ENCODE measurements at places on chromosomes 6 and 20.

DNA sequence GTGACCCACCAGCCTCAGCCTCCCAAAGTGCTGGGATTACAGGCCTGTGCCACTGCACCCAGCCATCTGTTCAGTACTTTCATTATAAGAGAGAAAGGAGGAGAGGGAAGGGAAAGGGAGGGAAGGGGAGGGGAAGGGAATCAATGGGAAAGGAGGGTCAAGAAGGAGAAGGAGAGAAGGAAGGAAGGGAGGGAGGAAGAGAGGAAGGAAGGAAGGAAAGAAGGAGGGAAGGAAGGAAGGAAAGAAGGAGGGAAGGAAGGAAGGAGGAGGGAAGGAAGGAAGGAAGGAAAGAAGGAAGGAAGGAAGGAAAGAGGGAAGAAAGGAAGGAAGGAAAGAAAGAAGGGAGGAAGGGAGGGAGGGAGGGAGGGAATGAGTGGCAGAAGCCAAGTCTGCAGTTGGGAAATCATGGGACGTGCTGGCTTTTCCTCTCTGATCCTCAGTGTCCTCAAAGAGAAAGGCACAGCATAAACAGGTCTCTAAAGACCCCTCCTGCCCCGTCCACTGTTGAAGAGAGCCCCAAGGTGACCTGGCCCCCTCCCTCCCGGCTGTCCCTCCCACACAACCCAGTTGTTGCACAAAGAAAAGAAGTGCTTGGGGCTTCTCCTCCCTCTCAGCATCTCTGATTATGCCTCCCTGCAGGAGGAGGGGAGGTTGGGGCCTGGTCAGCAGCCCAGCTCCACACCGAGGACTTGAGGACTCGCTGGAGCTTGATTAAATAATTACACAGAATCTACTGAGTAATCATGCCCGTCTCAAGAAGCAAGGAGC lies 69.1 kb upstream of the TOP1 start:
- DNase-seq: no peak

DNA sequence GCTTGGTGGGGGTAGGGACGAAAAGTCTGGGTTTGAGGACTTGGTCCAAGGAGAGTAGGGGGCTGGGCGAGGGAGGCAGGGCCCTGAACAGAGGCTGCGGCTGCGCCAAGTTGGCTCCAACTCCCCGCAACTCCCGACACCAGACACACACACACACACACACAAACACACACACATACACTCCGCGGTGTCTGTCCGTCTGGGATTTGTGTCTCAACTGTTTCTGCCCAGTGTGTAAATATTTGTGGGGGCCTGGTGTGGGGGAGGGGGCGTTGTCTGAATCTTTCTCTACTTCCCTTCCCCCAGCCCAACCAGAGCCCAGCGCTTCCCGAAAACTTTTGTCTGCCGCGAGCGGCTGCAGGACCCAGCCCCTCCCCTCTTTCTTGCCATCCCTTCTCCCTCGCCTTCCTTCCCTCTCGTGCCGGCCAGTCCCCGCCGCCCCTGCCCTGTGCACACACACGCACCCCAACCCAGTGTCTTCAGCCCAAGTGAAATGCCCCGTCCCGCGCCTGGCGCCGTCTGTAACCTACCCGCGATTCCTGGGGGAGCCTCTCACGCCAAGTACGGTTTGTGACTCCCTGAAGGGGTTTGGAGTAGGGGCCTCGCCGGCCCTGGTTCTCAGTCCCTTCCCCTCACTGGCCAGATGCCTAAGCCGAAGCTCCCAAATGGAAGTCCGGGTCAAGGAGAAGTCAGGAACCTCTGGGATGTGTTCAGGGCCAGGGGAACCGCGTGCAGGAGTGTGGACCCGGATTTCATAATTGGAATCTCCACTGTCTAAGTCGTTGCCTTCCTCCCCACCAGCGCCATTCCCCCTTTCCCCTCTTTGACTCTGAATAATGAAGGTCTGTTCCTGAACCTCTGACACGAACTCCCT lies 904 bp downstream of the MDFI start:
- DNase-seq: no peak

GRCh38 chr6:94362061-94362864 lies 942.9 kb upstream of the EPHA7 start:
- no peak for DNase-seq

DNA sequence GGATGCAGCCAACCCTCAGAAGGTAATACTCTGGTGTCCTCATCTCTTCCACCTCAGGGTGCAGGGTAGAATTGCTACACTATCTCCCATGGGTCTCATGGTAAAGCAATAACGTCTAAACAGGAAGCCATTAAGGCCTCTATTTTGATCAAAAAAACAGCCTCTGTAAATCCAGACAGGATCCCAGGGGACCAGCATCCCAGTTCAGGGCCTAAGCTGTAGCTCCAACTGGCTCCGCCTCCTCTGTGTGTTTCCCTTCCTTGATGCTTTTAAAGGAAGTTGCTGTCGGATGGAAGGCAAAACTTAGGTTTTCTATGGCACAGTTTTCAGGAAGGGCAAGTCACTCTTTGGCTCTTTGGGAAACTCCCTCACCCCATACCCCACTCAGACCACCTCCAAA lies 222.0 kb downstream of the MAFB start:
- no peak for DNase-seq

- DNase-seq: no peak
Measured at GRCh38 chr20:39849664-39850063, 839.4 kb downstream of the MAFB start.

DNA sequence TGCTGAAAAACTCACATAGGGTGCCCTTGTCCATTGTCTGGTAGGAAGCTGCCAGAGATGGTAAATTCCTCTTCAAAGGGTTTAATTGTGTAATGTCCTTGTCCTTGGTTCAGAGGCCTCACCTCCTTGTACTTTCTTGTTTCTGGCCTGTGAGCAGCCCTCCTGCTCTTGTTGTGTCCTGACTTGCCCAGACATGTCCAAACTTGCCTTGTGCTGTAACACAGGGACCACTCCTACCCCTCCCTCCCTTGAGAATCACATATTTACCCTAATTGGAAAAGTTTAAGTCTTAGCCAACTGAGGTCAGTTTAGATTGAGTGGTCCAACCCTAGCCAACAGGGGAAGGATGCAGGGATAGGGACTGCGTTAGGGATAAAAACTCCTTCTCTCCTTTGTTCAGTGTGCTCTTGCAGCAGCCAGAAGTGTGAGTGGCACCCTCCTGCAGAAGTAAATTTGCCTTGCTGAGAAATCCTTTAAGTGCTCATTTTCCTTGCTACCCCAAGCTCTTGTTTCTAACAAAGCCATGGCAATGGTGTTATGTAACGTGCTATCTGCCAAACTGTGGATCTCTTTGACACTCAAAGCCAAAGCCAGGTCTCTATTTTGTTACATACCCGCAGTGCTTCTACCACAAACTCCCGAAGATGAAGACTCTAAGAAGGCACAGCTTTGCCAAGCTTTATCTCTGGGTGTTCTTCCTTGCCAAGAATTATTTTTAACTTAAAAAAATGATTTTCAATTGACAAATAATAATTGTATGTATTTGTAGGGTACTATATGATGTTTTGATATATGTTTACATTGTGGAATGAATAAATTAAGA lies 414.5 kb downstream of the ESR1 start:
- DNase-seq: no peak

- no peak for DNase-seq
Measured at GRCh38 chr6:134512981-134513391, 195.1 kb upstream of the SGK1 start.

DNA sequence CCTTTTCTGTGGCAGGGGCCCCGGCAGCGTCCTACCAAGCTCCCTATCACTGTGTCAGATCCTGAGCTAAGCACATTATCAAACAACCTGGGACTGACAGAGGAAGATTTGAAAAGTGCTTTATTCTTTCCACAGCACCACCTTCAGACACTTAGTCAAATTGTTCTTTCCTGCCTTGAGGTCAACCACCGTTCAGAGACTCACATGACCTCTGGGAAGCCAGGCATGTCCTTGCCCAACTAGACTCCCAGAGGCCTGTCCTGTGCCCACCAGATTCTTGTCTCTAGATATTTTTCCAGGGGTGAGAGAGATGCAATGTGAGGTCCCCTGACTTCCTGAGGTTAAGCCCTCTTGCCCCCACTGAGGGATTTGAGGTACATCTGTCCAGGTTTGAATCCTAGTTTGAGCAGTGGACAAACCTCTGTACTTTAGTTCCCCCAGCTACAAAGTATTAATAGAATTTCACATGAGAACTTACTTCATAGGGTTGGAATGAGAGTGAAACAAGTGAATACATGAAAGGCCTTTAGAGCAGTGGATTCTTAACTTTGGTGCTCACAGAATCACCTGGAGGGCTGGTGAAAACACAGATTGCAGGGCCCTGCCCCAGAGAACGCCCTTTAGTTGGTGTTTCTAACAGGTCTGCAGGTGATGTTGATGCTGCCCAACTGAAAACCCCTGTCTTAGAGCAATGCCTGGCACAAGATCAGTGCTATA lies 179.8 kb downstream of the CLIC5 start:
- DNase-seq: no peak

- DNase-seq: no peak
Measured at GRCh38 chr20:22288156-22288555, 296.2 kb downstream of the FOXA2 start.

DNA sequence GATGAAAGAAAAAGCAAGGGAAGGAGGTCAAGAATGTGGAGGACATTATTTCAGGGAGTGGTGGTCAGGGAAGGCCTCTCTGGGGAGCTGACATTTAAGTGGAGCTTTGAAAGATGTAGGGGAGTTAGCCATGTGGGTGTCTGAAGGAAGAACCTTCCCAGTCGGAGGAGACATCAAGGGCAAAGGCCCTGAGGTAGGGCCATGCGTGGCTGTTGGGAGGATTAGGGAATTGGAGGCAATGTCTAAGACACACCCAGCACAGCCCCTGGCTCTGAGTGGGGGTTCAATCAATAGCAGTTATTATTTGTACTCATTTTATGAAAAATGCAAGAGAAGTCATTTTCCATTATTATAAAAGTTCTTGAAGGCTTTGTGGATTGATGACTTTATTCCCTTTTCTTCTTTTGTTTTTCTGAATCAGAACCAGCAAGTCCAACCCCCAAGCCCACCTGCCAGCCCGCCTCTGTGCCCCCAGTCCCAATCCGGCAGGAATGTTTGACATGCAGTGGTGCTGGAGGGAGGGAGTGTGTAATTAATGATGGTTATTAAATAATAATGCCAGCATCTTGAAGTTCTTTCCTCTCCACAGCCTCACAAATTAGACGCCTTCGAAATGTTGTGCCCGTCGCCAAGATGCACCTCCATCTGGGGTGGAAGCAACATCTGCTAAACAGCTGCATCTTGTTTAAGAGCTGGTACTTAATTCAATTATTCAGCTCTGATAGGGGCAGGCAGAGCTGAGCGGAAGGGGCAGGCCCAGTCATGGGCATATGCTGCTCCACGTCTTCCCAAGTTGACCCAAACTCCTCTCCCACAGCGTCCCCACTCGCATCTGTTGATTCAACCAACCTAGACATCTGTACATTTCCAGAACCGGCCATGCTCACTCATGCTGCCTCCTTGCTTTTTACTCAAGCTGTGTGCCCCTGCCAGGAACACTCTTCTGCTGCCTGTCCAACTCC lies 81.3 kb upstream of the SIRPA start:
- no peak for DNase-seq

DNA sequence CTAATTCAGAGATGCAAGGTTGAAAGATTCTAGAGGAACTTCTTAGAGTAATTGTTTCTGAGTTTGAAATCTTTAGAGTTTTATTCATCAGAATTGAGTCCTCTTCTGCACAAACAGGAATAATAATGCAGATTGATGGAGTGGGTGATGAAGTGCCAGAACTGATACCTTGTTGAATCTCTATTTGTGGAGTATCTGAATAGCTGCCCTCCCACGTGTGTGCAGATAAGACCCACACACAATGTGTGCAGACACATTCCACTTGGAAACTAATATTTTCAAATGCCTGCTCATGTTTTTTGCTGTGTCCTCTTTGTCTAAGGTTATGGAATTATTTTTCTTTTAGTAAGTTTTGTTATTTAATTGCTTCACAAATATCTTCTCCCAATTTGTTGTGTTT lies 1167.8 kb upstream of the MAP3K7 start:
- no peak for DNase-seq

- DNase-seq: no peak
Measured at GRCh38 chr6:120363429-120363828, 970.9 kb downstream of the TBC1D32 start.

DNA sequence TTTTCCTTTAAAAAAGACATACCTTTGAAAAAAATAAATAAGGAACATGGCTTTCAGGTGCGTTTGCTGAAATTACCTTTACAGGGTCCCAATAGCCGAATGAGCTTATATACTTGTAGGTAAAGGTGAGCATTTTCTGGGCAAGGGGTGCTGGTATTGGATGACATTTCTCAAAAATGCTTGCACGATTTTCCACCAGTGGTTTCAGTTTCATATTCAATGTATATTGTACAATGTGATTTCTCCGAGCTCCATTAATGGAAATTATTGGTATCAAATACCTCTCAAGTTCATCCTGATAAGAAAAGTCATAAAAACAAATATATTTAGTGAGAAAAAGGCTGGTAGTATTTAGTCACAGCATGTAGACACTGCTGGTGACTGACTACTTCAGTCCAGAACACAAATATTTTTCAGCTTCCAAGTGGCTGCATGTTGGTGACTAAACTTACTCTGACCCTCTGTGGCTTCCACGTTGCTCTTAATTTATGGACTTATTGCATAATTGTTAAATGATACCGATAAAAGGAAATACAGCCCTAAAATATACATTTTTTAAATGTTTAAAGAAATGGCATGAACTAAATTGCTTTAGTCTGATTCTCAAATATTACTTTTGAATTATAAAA lies 32.9 kb upstream of the ZBTB24 start:
- no peak for DNase-seq

DNA sequence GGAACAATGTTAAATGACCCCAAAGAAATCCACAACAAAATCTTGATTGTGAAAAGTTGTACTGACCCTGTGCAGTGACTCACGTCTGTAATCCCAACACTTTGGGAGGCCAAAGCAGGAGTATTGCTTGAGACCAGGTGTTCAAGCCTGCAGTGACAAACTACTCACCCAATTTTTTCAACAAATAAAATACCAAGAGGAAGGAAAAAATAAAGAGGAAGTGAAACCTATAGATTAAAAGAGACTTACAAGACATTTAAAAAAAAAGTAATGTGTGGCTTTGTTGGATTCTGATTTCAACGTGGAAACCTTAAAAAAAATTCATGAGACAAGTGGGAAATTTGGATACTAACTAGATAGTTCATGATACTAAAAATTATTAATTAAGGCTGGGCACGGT lies 31.9 kb downstream of the GINS1 start:
- no peak for DNase-seq

DNA sequence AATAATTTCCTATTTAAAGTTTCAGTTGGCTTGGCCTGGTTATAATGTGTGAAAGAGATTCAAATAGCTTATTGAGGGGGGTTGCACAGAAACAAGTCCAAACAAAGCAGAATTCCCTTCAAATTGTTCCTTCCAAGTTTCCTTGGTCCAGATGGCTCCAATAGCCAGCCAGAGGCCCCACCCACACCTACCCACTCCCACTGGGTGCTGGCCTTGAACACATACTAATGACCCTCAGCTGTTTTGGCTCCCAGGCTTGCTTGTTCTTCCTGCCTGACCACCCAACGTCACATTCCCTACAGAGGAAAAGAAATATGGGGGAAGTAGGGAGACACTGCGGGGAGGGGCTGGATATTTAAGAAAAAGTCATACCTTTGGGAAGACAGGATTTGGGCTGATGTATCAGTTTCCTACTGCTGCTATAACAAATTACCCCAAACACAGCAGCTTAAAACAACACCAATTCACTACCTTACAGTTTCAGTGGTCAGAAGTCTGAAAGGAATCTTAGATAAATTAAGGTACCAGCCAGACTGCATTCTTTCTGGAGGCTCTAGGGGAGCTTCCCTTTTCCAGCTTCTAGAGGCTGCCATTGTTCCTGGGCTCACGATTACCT lies 95.7 kb downstream of the COL21A1 start:
- no peak for DNase-seq

GRCh38 chr6:152146385-152146784 lies 338.9 kb downstream of the ESR1 start:
- no peak for DNase-seq

- DNase-seq: no peak
Measured at GRCh38 chr6:168138436-168138835, 59.4 kb upstream of the FRMD1 start.

Measured in NCI-H1105 (cell line).